ENCODE measurements at places on chromosomes 7 and 10.

GRCh38 chr10:31128536-31128935, 96.9 kb upstream of the ZNF438 start:
- no peak for DNase-seq

GRCh38 chr7:116194115-116194514, 16.2 kb upstream of the TES start:
- DNase-seq: no peak

DNA sequence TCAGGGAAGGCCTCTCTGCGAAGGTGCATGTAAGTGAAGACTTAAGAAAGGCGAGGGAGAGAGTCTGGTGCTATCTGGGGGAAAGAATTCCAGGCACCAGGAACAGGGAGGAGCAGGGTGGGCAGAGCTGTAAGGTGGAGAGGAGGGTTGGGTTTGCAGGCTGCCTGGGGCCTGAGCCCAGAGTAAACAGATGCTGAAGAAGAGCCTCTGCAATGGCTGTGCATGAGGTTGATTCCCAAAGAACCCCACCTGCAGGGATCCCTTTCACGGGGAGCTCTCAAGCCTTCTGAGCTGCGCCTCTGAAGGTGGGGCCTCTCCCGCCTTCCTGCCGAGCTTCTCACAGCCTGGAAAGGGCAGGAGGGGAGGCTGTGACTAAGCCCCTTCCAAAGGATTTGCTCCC, 115.1 kb downstream of the RNF216 start:
- no peak for DNase-seq

- peak; percentile 24 for DNase-seq
Measured at GRCh38 chr7:151875942-151876898, 695 bp downstream of the PRKAG2 start.

GRCh38 chr10:104762793-104763192, 121.7 kb downstream of the SORCS3 start:
- DNase-seq: no peak

GRCh38 chr10:69736886-69737641, 64.6 kb upstream of the COL13A1 start:
- DNase-seq: no peak

- DNase-seq: peak; percentile 43
Measured at GRCh38 chr10:29588629-29589421, 45.9 kb downstream of the SVIL start.

DNA sequence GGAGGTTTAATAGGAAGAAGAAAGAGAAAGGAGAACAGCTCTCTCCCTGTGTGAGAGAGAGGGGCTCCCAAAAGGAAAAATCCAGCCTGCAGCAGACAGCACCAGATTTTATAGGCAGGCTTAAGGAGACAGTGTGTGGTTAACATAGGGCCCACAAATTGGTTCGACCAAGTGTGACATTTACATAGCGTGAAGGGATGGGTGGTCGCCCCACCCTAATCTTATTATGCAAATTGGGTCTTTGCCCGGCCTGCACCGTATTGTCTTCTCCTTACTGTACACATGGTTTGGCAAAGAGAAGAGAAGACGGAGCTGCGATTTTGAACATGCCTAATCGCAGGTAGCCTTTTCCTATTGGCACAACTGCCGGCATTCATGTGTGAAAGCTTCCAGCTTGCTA, 756.3 kb downstream of the NXPH1 start:
- DNase-seq: no peak

DNA sequence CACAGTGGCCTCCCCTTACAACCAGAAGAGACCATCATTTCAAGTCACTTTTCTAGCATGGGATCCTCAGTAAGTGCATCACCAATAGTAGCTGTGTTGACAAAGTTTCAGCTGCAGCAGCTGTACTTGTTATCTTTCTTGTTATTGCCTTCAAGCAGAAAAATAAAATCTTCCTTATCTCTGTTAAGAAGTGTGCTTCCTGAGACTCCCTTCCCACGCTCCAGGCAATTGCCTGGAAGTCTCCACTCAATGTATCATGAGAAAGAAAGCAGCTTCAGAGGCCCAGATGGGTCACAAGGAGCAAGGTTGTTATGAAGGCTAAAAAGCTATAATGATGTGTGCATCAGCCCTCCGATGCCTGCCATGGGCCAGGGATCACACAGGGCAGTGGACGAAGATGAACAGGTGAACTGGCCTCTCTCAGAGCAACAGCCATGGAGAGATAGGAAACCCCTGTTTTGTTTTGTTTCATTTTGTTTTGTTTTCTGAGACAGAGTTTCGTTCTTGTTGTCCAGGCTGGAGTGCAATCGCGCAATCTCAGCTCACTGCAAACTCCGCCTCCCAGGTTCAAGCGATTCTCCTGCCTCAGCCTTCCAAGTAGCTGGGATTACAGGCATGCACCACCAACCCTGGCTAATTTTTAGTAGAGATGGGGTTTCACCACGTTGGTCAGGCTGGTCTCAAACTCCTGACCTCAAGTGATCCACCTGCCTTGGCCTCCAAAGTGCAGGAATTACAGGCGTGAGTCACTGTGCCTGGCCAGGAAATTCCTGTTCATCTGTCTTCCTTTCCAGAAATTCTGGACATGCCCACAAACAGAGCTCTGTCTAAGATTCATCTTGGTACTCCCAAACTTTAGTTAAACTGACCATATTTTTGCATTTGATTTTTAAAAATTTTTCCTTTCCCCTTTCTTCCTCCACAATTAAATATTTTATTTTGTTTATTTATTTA, 340.5 kb downstream of the TNS3 start:
- DNase-seq: peak; percentile 26

- no peak for DNase-seq
Measured at GRCh38 chr10:32109603-32110002, 53.4 kb upstream of the KIF5B start.

DNA sequence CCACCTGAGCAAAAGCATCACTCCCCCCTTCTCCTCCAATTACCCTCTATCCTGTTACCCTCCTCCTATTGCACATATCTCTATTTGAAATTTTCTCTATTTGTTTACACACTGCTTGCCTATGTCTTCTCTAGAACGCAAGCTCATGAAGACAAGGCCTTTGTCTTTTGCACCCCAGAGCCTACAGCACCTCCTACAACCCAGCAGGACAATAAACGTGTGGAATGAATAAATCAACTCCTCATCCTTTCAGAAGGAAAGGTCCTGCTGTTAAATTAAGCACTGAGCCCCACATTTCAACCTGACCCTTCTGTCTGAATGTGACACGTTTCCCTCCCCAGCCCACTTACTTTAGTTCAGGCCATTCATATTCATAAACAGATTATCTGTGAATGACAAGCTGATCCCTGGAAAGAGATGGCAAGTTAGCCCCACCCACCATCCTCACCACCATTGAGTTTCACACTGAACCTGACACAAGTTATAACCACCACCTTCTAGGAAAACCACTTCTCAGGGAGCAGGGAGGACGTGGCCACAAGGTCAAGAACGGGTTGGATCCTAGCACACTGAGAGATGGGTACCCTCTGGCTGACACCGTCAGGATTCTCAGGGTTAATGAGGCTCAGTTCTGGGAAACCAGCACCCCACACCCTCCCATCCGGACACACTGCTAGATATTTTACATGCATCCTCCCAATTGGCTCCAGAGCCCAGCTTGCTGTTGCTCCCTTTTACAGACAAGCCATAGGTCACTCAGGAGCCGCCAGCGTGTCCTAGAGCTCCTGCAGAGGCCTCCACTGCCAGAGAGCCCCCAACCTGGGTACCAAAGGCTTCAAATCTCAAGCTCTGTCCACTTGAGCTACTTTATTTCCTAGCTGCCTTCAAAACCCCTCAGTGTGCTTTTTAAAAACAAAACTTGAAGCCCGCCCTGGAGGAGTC, 934 bp downstream of the PRTFDC1 start:
- no peak for DNase-seq

- DNase-seq: no peak
Measured at GRCh38 chr7:135731131-135731530, 3.1 kb upstream of the SLC13A4 start.

- DNase-seq: peak; percentile 49
Measured at GRCh38 chr7:75739796-75740672, 1.3 kb upstream of the HIP1 start.

- peak; percentile 63 for DNase-seq
Measured at GRCh38 chr7:26686448-26686981, 177.9 kb downstream of the SKAP2 start.

DNA sequence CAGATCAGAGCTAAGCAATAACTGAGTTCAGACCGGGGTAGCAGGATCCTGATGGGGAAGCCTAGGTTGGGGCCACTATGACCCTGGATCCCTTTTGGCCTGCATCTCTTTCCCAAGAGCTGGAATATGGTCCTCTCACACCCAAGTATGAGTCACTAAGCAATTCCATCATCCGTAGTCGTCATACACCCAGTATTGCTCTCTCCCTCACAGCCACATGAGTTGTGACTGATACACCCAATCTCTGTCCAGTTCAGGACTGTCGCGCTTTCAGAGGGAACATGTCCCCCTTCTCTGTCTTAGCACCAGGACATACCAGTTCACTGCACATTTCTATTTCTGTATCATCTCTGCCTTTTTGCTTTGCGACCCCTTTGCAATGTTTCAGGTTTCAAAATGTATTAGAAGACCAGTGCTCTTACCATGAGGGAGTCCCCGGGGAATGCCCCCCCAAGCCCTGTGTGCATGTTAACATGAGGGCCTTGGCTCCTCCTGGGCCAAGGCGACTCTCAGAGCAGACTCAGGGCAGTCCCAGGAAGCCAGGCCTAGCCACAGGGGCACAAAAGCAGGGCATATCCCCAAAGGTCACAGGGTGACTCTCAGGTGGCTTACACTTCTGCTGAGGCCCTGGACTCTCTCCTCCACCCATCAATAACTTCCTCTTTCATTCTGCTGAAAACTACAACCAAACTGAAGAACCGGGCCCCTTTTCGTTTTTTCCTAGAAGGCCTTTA, 75.3 kb upstream of the SAMD8 start:
- peak; percentile 74 for DNase-seq

DNA sequence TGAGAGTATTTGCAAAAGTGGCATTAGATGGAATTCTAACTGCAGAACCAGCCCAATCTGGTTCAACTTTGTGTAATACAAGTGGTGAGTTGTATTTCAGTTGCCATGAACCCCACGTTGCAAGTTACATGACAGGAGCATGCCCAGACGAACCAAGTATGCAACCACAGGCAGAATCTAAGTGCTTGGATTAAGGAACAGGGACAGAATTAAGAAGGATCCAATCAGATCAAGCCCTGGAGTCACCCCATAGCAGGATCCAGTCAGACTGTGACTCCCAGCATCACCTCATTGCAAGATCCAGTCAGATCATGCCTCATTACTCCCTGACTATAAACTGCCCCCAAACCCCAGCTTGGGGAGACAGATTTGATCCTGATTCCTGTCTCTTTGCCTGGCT, 388.7 kb upstream of the NRP1 start:
- DNase-seq: no peak

GRCh38 chr7:46264646-46265045, 343.6 kb upstream of the IGFBP3 start:
- DNase-seq: no peak

- DNase-seq: no peak
Measured at GRCh38 chr7:116429986-116430619, 69.4 kb upstream of the CAV2 start.

GRCh38 chr10:15879058-15879457, 18.8 kb upstream of the MINDY3 start:
- peak; percentile 47 for DNase-seq

GRCh38 chr10:46538155-46538554, 18.3 kb downstream of the GPRIN2 start:
- no peak for DNase-seq

GRCh38 chr10:110764793-110765512, 106.8 kb upstream of the PDCD4 start:
- no peak for DNase-seq

- peak; percentile 85 for DNase-seq
Measured at GRCh38 chr7:93194386-93194785, 31.9 kb downstream of the HEPACAM2 start.

- DNase-seq: no peak
Measured at GRCh38 chr10:109894516-109894915, 28.8 kb downstream of the XPNPEP1 start.

- DNase-seq: no peak
Measured at GRCh38 chr10:132972149-132972985, 30.0 kb upstream of the CFAP46 start.

- DNase-seq: no peak
Measured at GRCh38 chr10:110528224-110528996, 30.7 kb downstream of the DUSP5 start.

DNA sequence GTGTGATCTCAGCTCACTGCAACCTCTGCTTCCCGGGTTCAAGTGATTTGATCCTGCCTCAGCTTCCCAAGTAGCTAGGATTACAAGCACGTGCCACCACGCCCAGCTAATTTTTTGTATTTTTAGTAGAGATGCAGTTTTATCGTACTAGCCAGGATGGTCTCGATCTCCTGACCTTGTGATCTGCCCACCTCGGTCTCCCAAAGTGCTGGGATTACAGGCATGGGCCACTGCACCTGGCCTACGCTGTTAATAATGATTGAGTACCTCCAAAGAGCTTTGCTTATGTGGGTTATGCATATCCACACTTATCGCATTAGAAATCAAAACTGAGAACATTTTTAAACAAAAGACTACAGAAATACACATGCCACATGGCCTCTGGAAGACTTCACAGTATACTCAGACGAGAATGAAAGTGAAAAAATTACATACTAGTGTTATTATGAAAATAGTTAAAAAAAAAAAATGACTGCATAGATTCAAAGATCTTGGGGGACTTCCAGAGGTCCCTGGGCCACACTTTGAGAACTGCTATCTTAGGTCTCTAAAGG, 25.4 kb downstream of the RPP38 start:
- no peak for DNase-seq

DNA sequence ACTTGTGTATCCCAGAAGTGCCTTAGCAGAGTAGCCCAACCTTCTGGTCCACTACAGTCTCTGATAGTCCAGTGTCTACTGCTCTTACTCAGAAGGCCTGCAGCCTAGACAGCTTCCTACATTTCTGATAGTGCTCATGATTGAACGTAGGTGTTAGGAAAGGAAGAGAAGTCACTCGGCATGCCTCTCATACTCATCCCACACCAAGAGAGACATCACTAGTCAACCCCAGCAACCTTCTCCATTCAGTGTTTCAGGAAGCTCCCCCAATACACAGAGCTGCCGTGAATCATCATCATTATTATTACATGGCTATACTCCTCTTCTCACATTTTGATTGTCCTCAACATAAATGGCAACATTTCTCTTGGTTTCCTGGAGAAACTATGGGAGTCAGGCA, 166.4 kb downstream of the COBL start:
- no peak for DNase-seq

DNA sequence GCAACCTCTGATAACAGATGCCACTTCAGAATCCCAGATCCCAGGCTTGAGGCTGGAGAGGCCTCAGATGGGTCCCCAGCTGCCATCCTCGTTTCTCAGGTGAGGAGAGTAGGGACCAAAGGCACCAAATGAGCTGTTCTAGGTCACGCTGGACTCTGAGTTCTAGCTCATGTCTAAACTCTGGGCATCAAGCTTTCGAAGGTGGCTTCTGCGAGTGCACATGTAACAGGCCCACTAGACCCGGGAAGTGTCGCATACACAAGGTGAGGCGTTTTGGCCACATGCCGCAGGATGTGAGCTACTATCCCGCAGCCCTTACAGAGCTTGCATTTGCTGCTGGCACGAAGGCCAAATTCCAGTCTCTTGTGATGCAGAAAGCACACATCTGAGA, 355.1 kb upstream of the SHH start:
- no peak for DNase-seq

- no peak for DNase-seq
Measured at GRCh38 chr7:11274074-11274473, 300.4 kb downstream of the PHF14 start.

All from PC-3 (cell line).